ENCODE measurements at places on chromosomes 4 and X.
A peak's percentile ranks its signal among the peaks of the same experiment; 100 is the strongest.

DNA sequence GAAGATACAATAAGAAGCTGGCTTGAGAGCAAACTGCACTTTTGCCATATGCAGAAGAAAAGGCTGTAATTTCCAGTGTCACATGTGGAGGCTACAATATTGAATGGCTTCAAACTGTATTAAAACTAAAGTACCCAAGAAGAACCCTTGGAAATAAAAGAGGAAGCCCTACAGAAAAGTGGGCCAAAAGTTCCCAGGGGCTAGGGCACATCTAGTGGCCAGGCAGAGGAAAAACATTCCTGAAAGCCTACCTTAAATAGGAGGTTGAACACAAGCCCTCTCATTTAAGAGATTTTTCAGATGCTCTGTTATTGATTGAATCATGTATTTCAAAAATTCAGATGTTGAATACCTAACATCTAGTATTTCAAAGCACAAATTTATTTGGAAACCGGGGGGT is 40.6 kb upstream of the PRDX4 start:
- DNase-seq: no peak

- no peak for DNase-seq
Observed at GRCh38 chr4:7805533-7806337, 133.9 kb downstream of the AFAP1 start.

GRCh38 chrX:3527811-3528210 is 181.4 kb upstream of the MXRA5 start:
- no peak for DNase-seq

GRCh38 chr4:142846108-142846728 is at the start of gene INPP4B:
Gene INPP4B (minus strand): TSS chr4:142846301.
- peak; percentile 30 for DNase-seq

DNA sequence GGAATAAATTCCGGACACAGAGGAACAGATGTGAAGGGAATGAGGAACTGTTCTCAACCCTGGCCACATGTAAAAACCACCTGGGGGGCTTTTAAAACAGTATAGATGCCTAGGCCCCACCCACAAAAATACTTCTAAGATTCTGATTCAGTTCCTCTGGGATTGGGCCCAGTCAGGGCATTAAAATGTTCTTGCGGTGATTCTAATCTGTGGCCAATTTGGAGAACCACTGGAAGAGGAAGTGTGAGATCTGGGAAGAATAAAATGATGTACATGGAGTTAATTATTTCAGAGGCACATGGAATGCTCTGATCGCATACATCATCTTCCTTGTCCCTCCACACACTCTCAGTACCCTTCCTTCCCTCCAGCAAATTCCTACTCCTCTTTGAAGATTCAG is 192.2 kb downstream of the APBB2 start:
- no peak for DNase-seq

DNA sequence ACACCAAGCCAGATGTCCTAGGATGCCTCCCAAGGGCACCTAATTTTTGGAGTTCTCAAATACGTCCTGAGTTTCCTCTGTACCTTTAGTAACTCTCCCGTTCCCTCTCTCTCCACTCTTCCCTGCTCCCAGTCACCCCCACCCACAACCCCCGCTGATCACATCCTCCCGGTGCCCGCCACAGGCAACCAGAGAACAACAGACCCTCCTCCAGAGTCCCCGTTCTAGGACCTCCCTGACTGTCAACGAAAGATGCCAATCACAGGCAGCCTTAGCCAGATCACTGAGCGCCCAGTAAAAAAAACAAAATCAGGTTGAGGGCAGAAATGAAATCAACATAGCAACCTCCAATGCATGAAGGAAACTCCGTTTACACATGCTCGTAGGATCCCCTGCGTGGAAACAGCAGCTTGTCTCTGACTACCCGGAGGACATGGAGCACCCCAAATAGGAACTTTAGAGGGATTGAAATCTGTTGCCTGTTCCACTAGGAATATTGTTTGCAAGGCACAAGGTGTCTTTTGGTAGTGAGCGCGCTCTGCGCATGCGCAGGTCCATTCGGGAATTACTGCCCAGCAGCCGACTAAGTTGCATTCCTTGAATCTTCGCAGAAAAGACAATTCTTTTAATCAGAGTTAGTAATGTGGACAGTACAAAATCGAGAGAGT is at the start of gene GABRB1:
Gene GABRB1 (plus strand): TSS at position 557 of the 668 bp plus-strand sequence.
- DNase-seq: peak; percentile 70

DNA sequence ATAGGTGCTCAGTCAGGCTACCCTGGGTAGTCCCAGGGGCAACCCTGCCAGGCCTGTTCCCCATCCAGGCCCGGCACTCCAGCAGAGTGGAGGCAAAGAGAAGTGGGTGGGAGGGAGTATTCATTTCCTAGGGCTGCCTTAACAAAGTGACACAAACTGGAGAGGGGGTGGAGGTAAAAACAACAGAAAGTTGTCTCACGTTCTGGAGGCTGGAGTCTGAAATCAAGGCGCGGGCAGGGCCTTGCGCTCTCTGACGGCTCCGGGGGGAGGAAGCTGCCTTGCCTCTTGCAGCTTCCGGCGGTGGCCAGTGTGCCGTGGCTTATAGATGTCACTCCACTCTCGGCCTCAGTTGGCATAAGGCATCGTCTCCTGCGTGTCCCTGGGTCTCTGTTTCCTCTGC is 90.8 kb downstream of the DCTD start:
- no peak for DNase-seq

- no peak for DNase-seq
Observed at GRCh38 chr4:162347842-162348213, 184.0 kb upstream of the FSTL5 start.

DNA sequence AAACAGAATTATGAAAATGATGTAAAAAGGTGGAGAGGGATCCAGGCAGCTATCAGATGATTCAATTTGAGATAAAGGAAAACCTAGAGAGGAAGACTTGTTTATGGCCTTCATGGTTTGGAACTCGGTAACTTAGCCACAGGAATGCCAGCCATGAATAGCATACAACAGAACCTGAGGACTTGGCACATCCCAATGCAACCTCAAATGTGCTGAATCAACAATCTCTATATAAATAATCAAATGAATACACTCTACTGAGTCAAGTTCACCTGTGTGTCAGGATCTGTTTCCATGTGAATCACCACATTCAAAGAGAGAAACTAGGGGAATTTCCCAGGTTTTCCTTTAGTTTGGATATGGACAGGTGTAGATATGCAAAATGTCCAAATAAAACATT is 86.9 kb downstream of the MBNL3 start:
- no peak for DNase-seq

- no peak for DNase-seq
Observed at GRCh38 chr4:186650401-186651180, 73.1 kb downstream of the FAT1 start.

- DNase-seq: no peak
Observed at GRCh38 chrX:71103110-71103983, 3.2 kb downstream of the CXorf65 start.

DNA sequence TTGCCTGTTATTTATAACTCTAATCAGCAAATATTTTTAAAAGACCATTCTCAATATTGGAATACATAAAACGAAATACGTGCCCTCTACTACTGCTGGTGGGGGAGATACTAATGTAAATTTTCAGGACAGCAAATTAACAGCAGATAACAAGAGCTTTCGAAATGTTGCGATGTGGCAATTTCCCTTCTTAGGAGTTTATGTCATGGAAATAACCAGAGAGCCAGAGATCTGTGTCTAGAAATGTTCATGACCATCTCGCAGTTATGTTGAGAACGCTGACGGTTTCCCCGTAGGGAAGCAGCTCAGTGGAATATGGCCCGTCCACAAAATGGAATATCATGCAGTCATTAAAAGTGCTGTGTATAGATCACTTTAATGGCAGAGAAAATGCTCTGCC is 238.4 kb upstream of the PSAPL1 start:
- DNase-seq: no peak

GRCh38 chr4:140673729-140674128 is 82.5 kb downstream of the TBC1D9 start:
- no peak for DNase-seq

DNA sequence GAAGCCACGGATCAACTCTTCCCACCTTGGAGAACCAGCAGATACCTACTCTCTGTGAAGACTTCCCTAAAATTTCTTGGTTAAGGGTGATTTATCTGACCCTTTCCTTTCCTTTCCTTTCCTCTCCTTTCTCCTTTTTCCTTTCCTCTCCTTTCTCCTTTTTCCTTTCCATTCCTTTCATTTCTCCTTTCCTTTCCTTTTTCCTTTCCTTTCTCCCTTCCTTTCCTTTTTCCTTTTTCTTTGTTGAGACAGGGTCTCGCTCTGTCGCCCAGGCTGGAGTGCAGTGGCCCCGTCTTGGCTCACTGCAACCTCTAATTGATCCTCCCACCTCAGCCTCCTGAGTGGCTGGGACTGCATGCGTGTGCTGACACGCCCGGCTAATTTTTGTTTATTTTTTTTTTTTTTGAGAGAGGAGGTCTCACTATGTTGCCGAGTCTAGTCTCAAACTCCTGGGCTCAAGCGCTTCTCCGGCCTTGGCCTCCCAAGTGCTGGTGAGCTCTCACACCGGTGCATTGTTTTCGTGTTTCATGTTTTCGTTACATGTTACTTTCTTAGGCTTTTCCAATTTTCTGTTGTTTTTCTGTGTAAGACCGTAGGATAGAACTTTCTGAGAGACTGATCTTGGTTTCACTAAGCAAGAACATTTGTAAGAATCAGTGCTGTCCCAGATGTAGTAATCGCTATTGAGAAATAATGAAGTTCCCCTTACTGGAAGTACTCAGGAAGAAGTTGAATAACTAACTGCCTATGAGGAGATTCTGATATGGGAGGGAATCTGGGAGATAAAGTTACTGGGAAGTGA is 2.0 kb downstream of the TMEM165 start:
- no peak for DNase-seq

DNA sequence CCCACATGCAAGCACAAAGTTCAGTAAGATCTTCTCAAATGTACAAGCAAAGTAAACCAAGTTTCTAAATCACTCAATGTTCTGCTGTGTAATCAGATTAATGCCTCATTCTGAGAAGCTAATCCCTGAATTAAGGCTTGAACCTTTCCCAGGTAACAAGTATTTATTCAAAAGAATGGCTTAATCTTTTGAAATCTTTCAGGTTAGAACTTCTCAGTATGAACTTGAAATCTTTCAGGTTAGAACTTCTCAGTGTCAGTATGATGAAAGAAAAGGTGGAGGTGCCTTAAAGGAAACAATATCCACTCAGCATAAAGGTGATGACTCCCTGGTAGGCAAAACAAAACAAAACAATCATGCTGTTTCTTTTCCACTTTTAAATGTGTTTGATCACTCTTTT is 29.0 kb downstream of the TMPRSS11B start:
- DNase-seq: no peak

GRCh38 chr4:182015893-182016292 is 227.3 kb upstream of the TENM3 start:
- DNase-seq: no peak

DNA sequence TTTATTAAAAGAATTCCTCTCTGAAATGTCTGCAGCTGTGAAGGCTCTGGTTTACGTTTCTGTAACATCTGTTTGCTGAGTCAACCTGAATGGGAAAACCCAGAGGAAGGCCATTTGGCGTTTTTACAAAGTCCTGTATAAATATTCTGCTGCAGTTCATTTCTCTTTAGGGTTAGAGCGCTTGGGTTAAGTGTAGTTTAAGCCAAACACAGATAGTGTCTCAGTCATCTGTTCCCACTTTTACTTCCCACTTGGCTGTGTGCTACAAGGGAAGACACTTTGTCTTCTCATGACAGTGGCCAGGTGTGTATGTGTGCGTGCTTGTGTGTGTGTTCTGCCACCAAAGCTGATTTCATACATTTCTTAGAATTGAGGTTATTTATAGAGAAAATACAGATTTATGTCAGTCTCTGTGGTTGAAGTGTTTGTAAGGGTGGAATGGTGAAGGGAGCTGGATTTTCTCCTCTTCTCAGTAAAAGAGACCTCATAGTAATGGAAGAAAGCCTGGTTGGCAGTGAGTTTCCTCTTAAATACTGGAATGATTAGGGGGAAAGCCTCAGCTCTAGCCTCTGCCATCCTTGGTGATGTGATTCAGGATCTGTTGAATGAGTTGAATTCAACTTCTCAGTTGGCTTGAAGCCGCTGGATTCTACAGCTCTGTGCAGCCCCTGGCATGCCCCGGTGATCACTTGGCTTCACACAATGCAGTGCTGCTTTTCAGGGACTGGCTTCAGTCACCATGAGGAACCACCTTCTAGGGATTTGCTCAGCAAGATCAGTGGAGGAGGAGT is 50.6 kb downstream of the JADE1 start:
- DNase-seq: no peak

DNA sequence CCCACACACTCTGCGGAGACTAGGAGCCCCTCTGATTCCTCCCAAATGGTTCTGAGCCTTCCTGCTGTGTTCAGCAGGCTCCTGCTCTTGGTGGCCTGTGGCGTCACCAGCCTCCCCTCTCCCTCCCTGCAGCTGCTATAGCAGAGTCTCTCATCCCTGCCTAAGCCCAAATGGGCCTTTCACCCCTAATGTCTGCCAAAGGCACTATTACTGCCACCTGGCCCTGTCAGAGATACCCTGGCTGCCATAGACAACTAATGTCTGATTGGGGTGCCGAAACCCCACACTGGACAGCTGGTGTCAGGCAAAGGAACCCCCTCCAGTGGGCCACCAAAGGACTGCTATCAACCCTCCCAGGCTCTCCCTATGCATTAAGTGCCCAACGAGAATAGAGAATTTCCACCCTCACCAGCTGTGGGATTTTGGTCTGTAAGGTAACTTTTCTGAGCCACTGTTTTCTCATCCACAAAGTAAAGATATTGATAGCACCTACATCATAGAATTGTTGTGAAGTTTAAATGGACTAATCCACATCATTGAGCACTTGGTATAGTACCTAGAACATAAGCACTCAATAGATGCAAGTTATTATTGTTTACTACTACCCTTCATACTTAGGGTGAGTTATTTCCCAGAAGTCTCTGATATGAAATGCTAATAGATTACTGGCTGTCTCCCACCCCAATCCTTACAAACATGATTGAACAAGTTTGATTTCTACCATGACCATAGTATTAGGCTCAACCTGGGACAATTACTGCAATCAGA is 421.3 kb downstream of the MID1IP1 start:
- DNase-seq: no peak

GRCh38 chrX:119871245-119871598 is 311 bp downstream of the RNF113A start:
- DNase-seq: no peak

- DNase-seq: peak; percentile 0
Observed at GRCh38 chrX:71492231-71493065, 40.5 kb upstream of the OGT start.

GRCh38 chrX:138756234-138756633 is 44.7 kb upstream of the FGF13 start:
- no peak for DNase-seq

GRCh38 chr4:88320780-88321373 is 36.5 kb upstream of the PPM1K start:
- no peak for DNase-seq

- DNase-seq: no peak
Observed at GRCh38 chr4:155542415-155542814, 124.2 kb upstream of the GUCY1A1 start.

GRCh38 chrX:20438871-20439526 is 172.3 kb upstream of the RPS6KA3 start:
- DNase-seq: no peak

DNA sequence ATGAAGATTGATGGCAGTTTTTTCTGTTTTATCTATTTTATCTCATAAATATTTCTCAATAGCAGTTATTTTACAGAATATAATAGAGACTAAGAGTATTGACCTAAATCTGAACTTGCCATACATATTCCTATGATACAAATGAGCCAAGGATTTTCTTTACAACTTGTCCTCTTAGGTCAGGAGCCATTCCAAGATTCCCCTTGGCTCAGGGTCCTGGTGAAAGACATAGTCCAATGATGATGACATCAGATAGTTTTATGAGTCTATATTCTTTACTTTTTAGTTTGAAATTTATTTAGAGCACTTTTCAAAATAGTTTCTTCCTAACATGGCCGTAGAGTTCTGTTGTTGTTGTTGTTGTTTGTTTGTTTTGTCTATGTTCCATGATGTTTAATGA is 869.1 kb upstream of the GRID2 start:
- DNase-seq: no peak

GRCh38 chr4:158895797-158896576 is 127.2 kb downstream of the FNIP2 start:
- DNase-seq: peak; percentile 1
